ENCODE measurements at places on chromosomes 7 and 10. TPM values are rescaled to one million over a fixed set of nuclear protein-coding genes. Genes with fewer than 3 reads are reported as not detected.

DNA sequence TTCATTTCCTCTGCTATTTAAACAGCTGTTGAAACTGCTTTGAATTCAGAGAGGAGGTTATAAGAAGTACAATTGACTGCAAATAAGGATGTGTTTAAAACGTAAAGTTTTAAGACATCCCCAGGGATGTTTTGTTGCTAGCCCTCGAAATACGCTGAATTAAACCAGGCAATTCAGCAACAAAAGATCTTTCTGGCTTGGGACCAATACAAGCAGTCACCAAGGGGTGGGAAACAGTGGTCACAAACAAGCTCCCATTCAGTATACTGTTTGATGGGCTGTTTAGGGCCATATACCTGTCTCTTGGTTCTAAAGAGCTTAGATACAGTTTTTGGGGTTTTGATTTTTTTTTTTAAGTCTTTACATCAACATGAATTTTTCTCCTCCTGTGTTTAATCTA is 446.3 kb upstream of the POT1 start:
- H3K27ac ChIP-seq = no peak overlapping the region
- H3K36me3 ChIP-seq = no peaks in the 10 kb centered on the region
- no peaks in the 10 kb centered on the region for H3K4me1 ChIP-seq
- no peaks in the 10 kb centered on the region for H3K27me3 ChIP-seq
- no peak overlapping the region for H3K4me3 ChIP-seq
- no peak for DNase-seq

DNA sequence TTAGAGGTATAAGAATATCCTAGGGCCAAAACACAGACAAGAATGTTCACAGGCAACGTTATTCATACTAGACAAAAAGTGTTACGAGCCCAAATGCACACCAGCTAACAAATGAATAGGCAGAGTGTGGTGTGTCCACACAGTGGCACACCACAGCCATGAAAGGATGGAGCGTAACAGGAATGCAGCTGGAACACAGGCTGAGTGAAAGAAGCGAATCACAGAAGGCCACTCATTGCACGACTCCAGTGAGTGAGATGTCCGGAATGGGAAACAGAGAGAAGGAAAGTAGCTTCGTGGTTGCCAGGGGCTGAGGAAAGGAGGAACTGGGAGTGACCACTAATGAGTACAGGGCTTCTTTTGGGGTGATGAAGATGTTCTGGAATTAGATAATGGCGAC is 198.8 kb downstream of the TNS3 start:
- peak overlapping the region; percentile 90 for H3K27ac ChIP-seq
- no peak for DNase-seq
- H3K4me1 ChIP-seq = peaks cover 62% of the 10 kb centered on the region
- H3K36me3 ChIP-seq = no peaks in the 10 kb centered on the region

DNA sequence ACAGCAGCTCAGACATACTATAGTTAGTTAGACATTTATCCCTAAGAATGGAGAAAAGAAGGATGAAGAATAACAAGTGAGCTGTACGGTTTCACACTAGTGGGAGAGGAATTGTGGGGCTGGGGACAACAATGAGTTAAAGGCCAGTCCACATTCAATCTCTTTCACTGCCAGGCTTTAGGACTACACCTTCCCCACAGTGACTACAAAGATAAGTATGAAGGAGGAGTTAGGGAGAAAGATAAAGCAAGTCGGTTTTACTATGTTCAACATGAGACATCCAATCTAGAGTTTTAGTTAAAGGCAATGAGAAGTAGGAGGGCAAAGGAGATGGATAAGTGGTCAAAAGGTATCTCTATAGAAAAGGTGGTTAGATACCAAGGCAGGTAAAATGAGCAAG is 16.3 kb downstream of the ARHGAP12 start:
- H3K4me3 ChIP-seq = no peak overlapping the region
- H3K27ac ChIP-seq = no peak overlapping the region
- DNase-seq = no peak
- peaks cover 16% of the 10 kb centered on the region for H3K4me1 ChIP-seq
- H3K27me3 ChIP-seq = no peaks in the 10 kb centered on the region
- no peaks in the 10 kb centered on the region for H3K36me3 ChIP-seq

GRCh38 chr7:38309555-38309954 is 36.1 kb upstream of the TARP start:
- H3K4me3 ChIP-seq = no peak overlapping the region
- no peaks in the 10 kb centered on the region for H3K36me3 ChIP-seq
- peaks cover 11% of the 10 kb centered on the region for H3K4me1 ChIP-seq
- no peak for DNase-seq
- no peak overlapping the region for H3K27ac ChIP-seq

GRCh38 chr10:104527013-104527412 is 114.1 kb upstream of the SORCS3 start:
- H3K27me3 ChIP-seq = no peaks in the 10 kb centered on the region
- no peak overlapping the region for H3K4me3 ChIP-seq
- no peaks in the 10 kb centered on the region for H3K36me3 ChIP-seq
- no peak overlapping the region for H3K27ac ChIP-seq

DNA sequence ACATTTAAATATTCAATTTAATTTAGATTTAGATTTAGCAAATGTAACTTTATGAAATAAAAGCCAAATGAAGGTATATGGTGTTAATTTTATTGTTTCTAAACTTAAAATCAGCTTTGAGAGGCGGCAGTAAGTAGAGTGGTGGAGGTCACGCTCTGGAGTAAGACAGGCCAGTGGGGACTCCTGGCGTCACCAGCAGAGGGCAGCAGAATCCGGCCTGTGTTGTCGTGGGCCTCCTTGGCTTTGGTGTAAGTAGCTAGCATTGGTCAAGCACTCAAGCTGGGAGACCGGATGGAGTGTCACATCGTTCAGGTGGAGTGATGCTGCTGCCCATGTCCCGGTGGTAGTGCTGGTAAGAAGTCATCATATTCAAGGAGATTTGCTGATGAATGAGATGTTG is 98.7 kb upstream of the DNAJB6 start:
- no peaks in the 10 kb centered on the region for H3K4me1 ChIP-seq
- peaks cover 12% of the 10 kb centered on the region for H3K36me3 ChIP-seq
- H3K27ac ChIP-seq = no peak overlapping the region
- H3K27me3 ChIP-seq = no peaks in the 10 kb centered on the region

DNA sequence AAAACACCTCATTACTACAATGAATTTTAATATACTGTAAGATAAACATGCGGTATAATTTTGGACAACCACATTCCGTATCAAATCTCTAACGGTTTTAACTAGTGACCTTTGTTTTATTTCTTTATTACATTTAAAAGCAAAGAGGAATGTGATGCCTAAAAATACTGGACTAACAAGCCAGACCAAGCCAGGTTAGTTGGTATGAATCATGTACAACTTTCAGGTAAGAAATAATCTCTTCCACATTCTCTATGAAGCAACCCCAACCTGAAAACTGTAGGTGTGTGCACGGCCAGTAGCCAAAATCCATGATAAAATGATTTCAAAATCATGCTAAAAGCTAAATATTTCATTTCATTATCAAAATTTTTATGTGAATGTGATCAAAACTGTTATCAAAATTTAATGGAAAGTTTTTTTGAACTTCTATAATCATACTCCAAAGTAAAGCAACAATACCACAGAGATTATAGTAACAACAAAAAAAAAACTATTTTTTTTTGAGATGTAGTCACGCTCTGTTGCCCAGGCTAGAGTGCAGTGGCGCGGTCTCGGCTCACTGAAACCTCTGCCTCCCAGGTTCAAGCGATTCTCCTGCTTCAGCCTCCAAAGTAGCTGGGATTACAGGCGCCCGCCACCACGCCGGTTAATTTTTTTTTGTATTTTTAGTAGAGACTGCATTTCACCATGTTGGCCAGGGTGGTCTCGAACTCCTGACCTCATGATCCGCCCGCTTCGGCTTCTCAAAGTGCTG is 127.2 kb downstream of the NRBF2 start:
- H3K27ac ChIP-seq = no peak overlapping the region
- no peak overlapping the region for H3K4me3 ChIP-seq
- no peak for DNase-seq
- H3K36me3 ChIP-seq = no peaks in the 10 kb centered on the region
- H3K4me1 ChIP-seq = peaks cover 79% of the 10 kb centered on the region

GRCh38 chr7:26368542-26368941 is 76.9 kb downstream of the SNX10 start:
- no peak overlapping the region for H3K27ac ChIP-seq
- H3K36me3 ChIP-seq = no peaks in the 10 kb centered on the region
- H3K4me3 ChIP-seq = no peak overlapping the region
- no peaks in the 10 kb centered on the region for H3K4me1 ChIP-seq
- DNase-seq = no peak
- H3K27me3 ChIP-seq = peaks cover 3% of the 10 kb centered on the region

GRCh38 chr7:70178211-70178610 is 579.9 kb downstream of the AUTS2 start:
- no peaks in the 10 kb centered on the region for H3K4me1 ChIP-seq
- H3K4me3 ChIP-seq = no peak overlapping the region
- no peaks in the 10 kb centered on the region for H3K36me3 ChIP-seq
- H3K27me3 ChIP-seq = no peaks in the 10 kb centered on the region
- no peak overlapping the region for H3K27ac ChIP-seq
- no peak for DNase-seq

- H3K4me3 ChIP-seq = no peak overlapping the region
- no peaks in the 10 kb centered on the region for H3K4me1 ChIP-seq
- H3K27me3 ChIP-seq = no peaks in the 10 kb centered on the region
- no peaks in the 10 kb centered on the region for H3K36me3 ChIP-seq
Measured at GRCh38 chr7:1267016-1267900, 34.6 kb downstream of the UNCX start.

DNA sequence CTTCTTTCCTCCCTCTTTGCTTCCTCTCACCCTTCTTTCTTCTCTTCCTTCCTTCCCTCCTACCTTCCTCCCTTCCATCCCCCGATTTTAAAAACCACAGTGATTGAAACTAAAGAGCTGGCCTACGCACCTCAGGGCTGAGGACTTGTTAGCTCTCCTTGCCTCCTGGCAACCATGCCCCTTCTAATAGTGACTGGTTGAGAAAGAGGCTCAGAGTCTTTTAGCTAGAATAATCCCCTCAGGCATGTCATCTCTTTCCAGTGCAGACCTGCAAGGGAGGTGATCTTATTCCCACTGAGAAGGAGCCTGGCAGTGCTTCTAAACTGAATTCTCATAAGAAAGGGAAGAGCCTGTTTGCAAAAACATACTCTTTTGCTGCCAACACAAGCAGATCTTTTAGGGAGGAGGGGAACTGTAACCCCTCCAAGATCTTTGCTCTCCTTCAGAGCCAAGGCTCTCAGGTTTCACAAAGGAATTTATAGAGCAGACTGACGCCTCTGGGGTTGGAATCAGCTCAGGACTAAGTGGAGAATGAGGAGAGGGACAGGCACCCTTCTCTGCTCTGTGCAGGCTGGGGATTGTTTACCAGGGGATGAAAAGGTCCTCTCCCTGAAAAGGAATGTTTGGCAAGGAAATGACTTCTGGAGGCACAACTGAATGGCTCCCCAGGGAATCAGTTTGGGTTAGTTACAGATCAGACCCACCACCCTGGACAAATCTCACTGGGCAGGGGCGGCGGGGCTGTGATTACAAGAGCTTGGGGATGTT is 9.4 kb upstream of the ANKRD1 start:
- H3K27me3 ChIP-seq = no peaks in the 10 kb centered on the region
- H3K4me3 ChIP-seq = no peak overlapping the region
- no peaks in the 10 kb centered on the region for H3K36me3 ChIP-seq
- peak overlapping the region; percentile 74 for H3K27ac ChIP-seq
- DNase-seq = peak; percentile 29

DNA sequence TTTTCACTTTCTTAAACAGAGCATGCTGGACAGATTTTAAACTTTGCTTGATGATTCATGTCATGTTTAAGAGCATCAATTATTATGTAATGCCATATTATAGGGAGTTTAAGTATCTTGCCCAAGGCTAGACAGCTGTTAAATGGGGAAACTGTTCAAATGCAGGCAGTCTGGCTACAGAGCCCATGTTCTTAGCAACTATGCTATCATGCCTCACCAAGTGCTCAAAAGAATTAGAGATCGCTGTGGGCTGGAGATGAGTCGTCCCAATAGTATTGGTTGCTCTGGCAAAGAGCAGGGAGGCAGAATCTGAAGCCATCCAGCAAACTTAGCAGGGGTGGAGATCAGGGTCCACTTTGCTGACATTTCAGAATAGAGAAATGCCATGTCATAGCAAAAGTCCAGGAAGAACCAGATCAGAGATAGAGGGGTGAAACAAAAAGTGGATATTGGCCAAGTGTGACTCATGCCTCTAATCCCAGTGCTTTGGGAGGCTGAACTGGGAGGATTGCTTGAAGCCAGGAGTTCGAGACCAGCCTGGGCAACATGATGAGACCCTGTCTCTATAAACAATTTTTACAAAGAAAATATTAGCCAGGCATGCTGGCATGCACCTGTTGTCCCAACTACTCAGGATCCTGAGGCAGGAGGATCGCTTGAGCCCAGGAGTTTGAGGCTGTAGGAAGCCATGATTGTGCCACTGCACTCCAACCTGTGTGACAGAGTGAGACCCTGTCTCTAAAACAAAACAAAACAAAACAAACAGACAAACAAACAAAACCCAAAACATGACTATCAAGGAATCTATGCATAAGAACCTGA is 57.8 kb downstream of the BAMBI start:
- H3K27ac ChIP-seq = no peak overlapping the region
- no peak overlapping the region for H3K4me3 ChIP-seq
- H3K36me3 ChIP-seq = no peaks in the 10 kb centered on the region

- no peaks in the 10 kb centered on the region for H3K27me3 ChIP-seq
- no peaks in the 10 kb centered on the region for H3K4me1 ChIP-seq
- H3K4me3 ChIP-seq = no peak overlapping the region
- DNase-seq = no peak
- H3K36me3 ChIP-seq = no peaks in the 10 kb centered on the region
Measured at GRCh38 chr7:96667026-96667425, 42.6 kb downstream of the SEM1 start.

DNA sequence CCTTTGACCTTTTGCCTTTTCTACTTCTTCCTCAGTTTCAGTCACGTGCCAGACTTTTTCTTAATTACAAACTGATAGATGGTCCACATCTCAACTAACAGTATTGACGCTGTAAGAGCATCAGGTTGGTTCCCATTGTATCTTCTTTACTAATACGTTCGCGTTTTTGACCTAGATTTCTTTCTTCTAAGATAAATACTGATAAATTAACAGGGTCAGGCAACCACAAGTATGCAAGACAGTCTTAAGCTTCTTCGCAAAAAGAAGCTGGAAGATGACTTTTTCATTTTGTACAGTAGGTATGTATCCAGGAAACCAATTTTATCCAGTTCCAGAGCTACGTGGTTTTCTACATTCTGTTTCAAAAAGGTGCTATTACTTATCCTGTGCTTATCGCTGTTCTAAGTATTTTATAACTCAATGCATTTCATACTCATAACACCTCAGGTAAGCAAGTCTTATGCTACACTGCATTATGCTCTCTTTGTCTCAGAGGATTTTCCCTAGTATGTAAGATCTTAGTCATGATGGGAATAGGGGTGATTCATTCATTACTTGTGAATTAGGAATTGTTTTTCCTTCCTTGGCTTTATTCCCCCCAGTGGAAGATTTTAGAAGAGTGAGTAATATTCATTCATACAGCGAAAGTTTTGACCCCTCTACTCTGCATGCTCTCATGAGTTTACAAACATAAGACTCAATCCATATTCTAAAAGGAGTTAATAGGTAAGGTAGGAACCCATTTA is 955 bp downstream of the DUS4L start:
- peak overlapping the region; percentile 81 for H3K4me3 ChIP-seq
- H3K27me3 ChIP-seq = no peaks in the 10 kb centered on the region
- no peak for DNase-seq
- H3K27ac ChIP-seq = no peak overlapping the region

Gene TMEM213
- not detected for total RNA-seq

Gene FAM221A
- total RNA-seq = 12.9 TPM

Gene IFIT2
- total RNA-seq = 5.4 TPM

Gene PDE6C
- not detected for total RNA-seq

Gene SLC29A4
- total RNA-seq = 11.5 TPM

Gene SFRP5
- 0.40 TPM for total RNA-seq

Gene CHRM2
- total RNA-seq = not detected

Gene SSC4D
- 14.0 TPM for total RNA-seq

Gene CAV1
- total RNA-seq = 301 TPM

Gene PROSER2
- 11.5 TPM for total RNA-seq

Measured in thyroid gland (tissue), 4 donors.